ENCODE measurements at places on chromosomes 4 and X. TPM values are rescaled to one million over a fixed set of nuclear protein-coding genes. Genes with fewer than 3 reads are reported as not detected.

DNA sequence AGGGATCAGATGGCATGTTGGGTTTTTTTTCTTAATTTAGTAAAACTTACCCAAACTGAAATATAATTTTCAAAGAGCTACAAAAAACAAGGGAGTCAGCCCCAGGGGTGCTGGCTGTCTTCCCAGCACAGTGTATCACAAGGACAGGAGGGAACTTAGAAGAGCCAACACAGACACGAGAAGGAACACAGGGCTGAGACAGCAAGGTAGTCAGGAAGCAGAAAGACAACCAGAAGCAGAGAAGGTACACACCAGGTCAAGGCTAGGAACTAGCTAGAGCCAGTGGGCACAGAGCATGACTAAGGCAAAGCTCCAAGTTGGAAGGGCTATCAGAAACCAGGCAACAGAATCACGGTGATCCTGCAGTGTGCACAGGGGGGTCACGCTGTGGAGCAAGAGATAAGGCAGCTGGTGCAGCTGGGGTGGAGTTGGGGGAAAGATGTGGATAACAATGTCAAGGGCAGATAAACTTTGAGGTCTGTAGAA is 168.7 kb downstream of the NR3C2 start:
- DNase-seq: no peak
- H3K4me3 ChIP-seq: no peak overlapping the region
- no peaks in the 10 kb centered on the region for H3K27me3 ChIP-seq
- H3K36me3 ChIP-seq: no peaks in the 10 kb centered on the region
- peaks cover 23% of the 10 kb centered on the region for H3K4me1 ChIP-seq

GRCh38 chr4:7786040-7786439 is 153.6 kb downstream of the AFAP1 start:
- no peak overlapping the region for H3K4me3 ChIP-seq
- no peak overlapping the region for H3K27ac ChIP-seq
- no peak for DNase-seq

NSUN7 gene
- total RNA-seq: 0.22 TPM

PHKA1 gene
- total RNA-seq: 8.0 TPM

ELMOD2 gene
- 11.9 TPM for total RNA-seq

TNMD gene
- not detected for total RNA-seq

RTL3 gene
- total RNA-seq: not detected

Measured in activated CD8-positive, alpha-beta T cell treated with anti-CD3 and anti-CD28 coated beads for 36 hours (primary cell).